ENCODE measurements at places on chromosomes 16 and 17.
A peak's percentile ranks its signal among the peaks of the same experiment; 100 is the strongest.

DNA sequence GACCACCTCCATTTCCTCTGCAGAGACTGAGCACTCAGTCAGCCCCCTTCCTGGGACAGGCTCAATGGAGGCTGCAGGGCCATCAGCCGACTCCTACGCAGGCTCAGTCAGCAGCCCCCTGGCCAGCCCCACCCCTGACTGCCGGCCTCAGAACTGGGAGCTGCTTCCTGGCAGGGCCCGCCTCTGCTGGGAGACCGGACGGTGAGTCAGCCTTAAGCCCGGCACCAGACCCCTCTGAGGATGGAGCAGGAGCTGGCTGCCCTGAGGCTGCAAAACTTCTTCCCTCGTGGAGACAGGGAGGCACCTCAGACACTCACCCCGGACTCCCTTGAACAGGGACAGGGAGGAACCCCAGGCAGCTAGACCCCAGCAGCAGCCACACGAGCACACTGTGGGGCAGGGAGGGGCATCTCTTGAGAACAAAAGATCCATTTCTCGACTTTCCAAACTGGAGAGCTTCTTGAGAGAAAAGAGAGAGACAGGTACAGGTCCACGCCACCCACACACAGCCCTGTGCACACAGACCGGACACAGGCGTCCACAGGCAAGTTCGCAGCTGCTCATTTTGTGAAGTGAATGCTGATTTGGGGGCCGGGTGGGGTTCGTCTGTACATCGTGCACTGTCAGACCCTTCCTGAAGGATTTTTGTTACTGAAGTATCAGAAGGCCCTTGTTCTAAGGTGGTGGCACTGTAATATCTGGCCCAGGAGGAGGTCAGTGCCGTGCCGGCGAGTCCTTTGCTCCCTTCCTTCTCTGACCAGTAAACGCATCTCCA lies 1.3 kb upstream of the TUBB3 start:
- DNase-seq = peak; percentile 78

- DNase-seq = no peak
Observed at GRCh38 chr17:10629706-10630105, 27.4 kb downstream of the MYH3 start.

DNA sequence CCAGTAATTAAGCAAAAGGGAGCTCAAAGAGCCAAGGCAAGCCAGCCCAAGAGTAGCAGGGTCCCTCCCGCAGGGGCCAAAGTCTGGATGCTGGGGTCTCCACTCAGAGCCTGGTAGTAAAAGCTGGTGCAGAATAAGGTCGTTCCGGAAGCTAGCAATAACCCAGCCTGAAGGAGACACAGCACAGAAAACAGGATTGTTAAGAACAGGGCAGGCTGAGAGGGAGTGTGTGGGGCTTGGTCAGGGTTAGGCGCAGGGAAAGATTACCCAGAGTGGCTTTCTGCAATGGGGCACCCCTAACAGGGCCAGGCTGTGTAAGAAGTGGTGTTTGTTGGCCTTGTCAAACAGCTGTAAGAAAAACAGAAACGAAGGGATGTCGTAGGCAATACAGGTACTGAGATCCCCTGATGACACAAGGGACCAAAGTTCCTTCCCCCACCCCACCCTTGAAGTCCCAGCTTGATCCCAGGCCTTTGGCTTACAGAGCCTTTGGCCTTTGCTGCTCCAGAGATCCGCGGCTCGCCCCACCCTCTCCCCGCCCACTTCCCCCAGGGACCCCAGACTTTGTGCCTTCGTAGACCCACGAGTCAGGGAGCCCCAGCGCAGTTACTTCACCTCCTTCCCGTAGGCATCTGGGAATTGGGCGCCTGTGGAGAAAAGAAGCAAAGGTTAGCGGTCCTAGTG lies 712 bp downstream of the TMEM256 start:
- DNase-seq = no peak

- no peak for DNase-seq
Observed at GRCh38 chr17:6096201-6097004, 26.2 kb downstream of the WSCD1 start.

DNA sequence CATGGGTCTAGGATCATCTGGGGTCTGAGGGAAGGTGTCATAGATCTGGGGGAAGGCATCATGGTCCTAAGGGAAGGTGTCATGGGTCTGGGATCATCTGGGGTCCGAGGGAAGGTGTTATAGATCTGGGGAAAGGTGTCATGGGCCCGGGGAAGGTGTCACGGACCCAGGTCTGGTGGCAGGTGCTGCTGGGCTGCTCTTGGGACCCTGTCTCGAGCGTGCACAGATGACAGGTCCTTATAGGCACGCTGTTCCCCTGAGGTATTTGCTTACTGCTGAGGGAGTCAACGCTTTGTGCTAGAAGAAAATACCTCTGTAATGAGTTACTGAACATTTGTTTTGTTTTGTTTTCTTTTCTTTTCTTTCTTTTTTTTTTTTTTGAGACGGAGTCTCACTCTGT lies 1.4 kb downstream of the RAB40C start:
- no peak for DNase-seq

DNA sequence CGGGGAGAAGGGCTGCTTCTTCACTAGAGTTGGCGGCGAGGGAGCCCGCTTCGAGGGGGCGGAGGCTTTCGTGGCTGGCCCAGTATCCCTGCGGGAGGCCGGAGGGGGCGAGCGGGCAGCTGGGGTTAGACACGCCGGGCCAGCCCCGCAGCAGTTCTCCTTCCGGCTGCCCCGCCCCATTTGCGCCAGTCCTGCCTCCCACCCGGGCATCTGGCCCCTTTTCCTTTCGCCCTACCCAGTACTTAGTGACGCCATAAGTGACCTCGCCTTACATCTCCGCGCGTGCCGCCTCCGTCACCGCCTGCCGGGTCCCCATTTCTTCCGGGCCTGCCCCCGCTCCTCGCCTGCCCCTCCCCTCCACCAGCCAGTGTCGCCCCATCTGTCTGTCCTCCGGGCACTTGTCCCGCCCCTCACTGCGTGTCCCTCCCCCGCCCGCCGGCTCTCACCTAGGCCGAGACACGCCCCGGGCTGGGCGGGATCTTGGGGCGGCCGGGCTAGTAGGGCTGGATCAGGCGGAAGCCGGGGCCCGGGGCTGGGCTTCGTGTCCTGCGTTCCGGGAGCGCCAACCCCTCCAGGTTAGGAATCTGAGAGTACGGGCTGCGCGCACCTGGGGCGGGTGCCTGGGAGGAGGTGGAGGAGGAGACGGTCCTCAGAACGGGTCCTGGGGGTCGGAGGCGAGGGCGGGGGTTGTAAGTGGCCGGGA lies 14.3 kb downstream of the SPATA32 start:
- DNase-seq = no peak

GRCh38 chr17:29358416-29358815 lies 31.7 kb upstream of the TAOK1 start:
- DNase-seq = no peak

DNA sequence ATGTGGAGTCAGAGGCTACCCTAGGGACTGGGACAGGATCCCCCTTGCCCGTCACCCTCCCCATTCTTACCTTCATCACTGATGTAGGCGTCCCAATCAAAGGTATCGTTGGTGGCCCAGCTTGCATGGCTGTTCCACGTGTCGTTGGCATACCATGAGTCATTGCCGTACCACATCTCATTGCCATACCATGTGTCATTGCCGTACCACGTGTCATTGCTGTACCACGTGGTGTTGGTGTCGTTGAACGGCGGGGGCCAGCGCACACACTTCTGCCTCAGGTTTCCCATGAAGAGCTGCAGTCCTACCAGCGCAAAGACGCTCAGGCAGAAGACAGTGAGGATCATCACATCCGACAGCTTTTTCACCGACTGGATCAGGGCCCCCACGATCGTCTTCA lies 4.8 kb downstream of the SCN4A start:
- no peak for DNase-seq

- DNase-seq = no peak
Observed at GRCh38 chr17:7235693-7236665, 1.7 kb upstream of the DVL2 start.

DNA sequence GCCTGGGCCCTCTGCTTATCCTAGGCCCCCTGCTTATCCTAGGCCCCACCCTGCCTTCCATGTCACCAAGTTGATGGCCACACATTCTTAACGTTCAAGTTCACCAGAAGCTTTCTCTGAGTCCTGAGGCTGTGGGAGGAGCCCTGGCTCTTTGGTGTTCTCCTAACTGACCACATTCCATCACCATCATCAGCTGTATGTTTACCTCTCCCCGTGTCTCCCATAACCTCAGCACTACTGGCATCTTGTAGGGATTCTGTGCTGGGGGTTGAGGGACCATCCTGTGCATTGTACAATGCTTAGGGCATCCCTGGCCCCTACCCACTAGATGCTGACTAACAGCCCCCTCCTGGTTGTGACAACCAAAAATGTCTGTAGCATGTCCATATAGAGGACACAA lies 99.3 kb downstream of the NDE1 start:
- no peak for DNase-seq

DNA sequence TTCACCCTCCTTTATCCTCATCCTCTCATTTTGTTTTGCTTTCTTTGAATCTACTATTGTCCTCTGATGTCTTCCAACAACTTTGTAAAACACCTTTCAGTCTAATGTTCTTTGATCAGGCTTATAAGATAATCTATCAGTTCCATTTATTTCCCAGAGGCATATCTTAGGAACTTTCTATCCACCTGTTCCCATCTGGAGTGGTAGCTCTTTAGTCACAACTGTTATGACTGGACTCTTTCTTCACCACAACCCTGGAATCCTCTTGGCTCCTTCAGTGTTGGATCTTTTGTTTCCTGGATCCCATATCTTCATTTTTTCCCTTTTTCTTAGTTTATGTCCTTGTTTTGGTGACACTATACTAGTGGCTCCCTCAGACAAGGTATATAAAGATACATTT lies 23.5 kb downstream of the RPS6KB1 start:
- no peak for DNase-seq

- no peak for DNase-seq
Observed at GRCh38 chr16:8686031-8686621, 11.7 kb downstream of the ABAT start.

DNA sequence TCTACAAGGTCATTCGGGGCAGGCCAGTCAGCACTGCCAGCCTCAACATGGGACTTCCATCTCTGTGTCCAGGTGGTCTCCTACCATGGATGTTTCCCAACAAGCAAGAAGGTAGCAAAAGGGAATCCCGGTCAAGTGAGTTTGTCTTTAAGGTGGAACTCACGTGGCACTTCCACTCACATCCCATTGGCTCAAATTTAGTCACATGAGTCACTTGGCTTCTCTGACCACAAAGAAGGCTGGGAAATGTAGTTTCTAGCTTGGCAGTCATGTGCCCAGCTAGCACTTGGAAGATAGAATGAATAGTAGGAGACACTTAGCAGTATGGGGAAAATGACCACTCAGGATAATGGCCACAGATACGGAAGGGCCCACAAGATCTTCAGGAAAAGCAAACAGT lies 106.6 kb downstream of the AIPL1 start:
- DNase-seq = no peak

DNA sequence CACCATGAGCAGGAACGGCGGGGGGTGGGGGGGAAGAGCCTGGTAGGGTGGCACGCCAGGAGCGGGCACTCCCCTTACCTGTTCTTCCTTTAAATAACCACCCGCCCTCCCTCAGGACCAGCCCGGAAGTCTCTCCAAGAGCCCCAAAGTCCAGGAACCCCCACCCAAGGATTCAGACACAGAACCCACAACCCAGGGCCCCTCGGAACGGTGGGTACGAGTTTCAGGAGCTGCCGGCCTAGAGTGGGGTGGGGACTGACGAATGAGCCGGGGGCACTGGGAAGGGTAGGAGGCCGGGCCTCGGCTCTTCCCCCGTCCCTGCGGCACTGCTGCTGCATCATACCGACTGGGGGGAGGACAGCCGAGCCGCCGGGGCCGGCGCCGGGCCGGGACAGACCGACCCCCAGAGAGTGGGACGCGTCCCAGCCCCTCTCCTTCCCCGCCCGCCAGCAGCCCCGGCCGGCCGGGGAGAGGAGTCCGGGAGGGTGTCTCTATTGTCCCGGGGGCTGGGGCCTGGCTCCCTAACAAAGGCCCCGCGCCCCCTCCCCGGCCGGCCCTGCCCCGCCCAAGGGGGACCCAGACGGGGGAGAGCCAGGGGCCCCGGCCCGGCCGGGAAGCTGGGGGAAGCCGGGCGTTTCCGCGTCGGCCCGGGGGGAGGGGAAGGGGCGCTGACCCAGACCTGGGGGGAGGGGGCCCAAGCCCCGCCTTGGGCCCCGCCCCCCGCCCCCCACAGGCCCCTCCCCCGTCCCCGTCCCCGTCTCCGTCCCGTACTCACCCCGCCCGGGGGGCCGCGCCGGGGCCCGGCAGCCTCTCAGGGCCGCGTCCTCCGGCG lies 747 bp downstream of the ATXN7L3 start:
- no peak for DNase-seq

DNA sequence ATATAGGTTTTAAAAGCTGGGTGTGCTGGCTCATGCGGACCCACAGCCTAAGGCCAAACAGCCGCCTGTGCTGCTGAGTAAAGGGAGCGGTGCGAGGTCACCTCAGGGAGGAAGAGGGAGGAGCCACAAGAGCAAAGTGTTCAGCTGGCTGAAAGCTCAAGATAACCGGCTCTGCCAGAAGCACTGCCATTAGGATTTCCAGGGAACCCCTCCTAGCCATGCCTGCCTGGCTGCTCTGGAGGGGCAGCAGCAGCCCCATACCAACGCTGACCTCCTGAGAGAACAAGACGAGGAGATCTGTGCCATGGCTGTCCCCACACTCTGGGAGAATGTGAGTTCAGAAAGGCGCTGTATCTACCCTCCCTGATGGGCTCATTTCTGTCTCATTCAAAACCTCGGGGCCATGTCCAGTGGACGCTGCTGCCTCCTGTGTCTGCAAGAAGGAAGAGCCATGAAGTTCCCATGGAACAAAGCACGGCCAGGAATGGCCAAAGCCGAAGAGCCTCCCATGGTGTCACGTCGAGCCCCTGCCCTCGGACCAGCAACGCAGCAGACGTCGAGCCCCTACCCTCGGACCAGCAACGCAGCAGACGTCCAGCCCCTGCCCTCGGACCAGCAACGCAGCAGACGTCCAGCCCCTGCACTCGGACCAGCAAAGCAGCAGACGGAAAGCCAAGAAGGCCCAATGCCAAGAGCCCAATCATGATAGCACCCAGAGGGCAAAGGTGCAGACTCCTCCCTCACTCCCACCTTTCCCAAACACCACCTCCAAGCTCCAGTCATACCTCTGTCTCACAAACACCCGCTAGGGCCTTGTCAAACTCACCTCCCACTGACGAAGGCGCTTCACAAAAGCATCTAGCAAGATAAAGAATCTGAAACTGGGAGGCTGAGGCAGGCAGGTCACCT lies 107.0 kb downstream of the ANKRD11 start:
- DNase-seq = no peak

GRCh38 chr17:2801841-2802240 lies 5.6 kb downstream of the RAP1GAP2 start:
- no peak for DNase-seq

GRCh38 chr16:12100124-12100647 lies 123.7 kb downstream of the SNX29 start:
- no peak for DNase-seq

GRCh38 chr16:22264786-22265185 lies 32.4 kb upstream of the POLR3E start:
- DNase-seq = no peak

GRCh38 chr17:39759204-39759603 lies 21.5 kb downstream of the GRB7 start:
- DNase-seq = no peak

- no peak for DNase-seq
Observed at GRCh38 chr16:49597796-49598195, 224.2 kb downstream of the C16orf78 start.

DNA sequence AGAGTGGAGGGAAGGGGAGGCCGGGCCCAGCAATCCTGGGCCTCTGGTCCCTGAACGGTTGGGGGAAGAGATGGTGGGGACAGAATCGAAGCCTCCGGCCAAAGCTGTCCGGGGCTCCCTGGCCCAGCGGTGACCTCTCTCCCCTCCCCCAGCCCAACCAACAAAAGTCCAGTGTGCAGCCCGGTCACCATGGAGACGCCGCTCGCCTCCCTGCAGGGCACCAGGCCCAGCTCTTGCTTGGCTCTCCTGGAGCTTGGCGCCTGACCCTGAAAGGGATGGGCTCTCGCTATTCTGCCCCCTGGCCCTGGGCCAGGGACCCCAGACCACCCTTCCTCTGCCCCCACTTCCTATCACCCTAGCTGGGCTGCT lies 1.3 kb downstream of the METRN start:
- no peak for DNase-seq

Data from pulmonary artery endothelial cell (primary cell).